ENCODE measurements at places on chromosomes 7 and 10. TPM values are rescaled to one million over a fixed set of nuclear protein-coding genes. Genes with fewer than 3 reads are reported as not detected.

DNA sequence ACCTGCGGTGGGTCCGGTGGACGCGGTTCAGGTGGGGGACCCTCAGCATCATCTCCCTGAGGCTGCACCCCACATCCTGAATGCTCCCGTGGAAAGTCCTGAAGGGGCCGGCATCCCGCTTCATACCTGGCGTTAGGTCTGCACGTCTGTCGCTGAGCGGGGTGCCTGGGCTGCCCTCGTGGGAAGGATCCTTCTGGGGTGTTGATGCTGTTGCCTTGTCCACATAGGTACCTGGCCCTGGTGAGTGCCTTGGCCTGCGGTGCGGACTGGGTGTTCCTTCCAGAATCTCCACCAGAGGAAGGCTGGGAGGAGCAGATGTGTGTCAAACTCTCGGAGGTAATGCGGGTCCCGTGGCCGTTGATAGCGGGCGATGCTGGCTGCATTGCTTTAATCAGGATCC, 37.8 kb downstream of the PFKP start:
- no peak for DNase-seq

DNA sequence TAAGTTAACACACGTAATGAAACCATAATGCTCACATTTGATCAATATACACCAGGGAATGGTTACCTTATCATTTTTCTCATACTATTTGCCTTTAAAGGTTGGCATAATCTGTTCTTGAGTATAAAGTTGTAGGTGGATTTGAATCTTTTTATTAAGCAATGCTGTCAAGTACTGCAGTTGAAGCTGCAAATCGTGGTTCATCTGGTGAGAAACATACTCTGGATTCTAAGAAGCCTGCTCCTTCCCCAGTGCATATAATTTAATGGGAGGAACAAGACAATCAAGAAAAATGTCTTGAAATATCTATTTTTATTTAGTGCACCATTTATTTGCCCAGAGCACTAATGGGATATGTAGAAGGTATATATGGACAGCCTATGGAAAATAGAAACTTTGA, 68.7 kb upstream of the DLX6 start:
- DNase-seq = no peak

DNA sequence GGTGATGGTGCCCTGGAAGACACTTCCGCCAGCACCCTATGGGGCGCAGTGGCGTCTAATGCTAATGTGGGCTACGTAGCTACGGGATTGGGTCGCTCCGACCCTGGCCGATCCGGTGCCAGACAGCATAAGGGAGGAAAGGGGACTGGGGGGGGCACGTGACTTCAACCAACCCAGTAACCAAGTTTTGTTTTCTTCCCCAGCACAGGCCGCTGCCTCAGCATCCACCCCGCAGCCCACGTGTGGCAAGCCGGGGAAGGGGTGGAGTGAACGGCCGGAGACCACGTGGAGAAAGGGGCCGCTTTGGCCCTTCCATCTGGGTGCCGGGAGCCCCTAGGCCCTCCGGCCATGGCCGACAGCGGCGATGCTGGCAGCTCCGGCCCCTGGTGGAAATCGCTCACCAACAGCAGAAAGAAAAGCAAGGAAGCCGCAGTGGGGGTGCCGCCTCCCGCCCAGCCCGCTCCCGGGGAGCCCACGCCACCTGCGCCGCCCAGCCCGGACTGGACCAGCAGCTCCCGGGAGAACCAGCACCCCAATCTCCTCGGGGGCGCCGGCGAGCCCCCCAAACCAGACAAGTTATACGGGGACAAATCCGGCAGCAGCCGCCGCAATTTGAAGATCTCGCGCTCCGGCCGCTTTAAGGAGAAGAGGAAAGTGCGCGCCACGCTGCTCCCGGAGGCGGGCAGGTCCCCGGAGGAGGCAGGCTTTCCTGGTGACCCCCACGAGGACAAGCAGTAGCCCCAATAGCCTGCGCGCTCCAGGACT, 2.5 kb downstream of the PRR15 start:
- no peak for DNase-seq

DNA sequence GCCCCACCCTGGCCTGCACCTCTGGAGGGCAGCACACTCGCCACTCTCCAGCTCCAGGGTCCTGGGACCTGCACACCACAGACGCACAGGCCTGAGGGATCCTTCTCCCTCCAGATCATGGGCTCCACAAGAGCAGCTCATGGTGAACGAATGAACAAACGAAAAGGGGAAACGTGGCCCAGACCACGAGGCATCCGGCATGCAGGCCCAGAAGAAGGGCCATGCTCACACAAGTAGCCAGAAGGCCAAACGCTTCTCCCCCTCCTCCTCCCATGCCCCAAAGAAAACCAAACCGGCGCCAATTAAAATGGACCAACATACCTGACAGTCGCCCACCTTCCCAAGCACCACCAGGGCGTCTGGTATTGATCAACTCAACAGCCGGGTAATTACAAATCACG, 30.4 kb downstream of the MAD1L1 start:
- no peak for DNase-seq

GRCh38 chr7:45242698-45243097, 85.1 kb downstream of the RAMP3 start:
- DNase-seq = no peak

DNA sequence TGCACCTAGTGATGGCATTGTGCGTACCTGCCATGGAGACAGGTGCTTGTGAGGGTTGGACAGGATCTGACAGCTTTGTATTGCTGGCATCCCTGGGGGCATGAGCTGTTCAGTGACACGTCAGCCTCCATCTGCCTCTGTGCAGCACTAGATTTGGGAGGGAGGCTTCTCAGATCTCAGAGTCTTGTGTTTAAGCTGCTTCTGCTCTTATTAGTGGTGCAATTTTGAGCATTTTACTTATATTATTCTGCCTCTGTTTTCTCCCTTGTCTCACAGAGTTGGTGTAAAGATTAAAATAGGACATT, 5.1 kb downstream of the ARHGAP22 start:
- no peak for DNase-seq

SYT15 gene
- 0.68 TPM for total RNA-seq

Data from mammary epithelial cell (primary cell).